T-helper 9 cell (primary cell): ENCODE measurements at places on chromosomes 2 and 18.
A peak's percentile ranks its signal among the peaks of the same experiment; 100 is the strongest.

DNA sequence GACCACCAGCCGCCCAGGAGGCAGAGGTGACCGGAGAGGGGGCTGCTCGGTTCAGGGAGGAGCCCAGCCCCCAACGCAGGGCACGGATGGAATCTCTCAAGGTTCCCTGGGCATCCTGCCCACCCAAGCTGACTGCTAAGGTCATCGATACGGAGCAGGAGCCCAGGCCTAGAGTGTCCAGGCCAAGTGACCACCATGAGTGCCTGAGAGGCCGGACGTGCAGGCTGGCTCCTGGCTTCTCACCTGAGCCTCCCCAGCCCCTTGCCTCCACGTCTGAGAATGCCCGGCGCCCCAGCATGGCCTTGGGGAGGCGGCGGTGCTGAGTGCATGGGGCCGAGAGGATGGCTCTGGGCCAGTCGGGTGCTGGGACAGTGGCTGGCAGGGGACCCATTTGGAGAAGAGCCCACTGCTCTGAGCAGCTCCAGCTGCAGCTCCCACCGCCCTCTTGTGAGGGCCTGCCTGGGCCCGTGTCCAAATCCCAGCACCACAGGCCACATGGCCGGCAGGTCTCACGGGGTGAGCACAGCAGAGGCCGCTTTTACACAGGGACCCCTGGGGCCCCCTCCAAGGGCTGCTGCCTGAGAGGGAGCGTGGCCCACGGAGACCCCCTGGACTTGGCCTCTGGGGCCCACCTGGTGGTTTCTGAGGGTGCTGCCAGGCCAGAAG, 102.8 kb upstream of the CTDP1 start:
- no peak for DNase-seq

DNA sequence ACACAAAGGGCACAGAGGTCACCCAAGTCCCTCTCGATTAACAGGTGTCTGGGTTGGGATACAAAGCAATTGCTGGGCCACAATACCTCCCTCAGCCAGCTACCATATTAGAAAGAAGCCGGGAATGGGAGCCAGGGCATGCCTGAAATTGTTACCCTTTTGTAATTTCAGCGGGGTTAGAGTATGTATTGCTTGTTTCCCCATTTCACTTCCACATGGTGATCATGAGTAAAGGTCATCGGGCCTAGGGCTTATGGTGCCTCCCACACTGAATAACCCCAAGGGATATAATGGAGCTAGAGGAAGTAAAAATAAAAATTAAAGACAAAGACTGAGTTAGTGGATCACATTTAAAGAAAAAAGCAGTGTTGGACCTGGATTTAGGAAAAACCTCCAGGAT, 437.2 kb upstream of the KLHL29 start:
- DNase-seq = no peak

- no peak for DNase-seq
Measured at GRCh38 chr2:106562268-106563186, 75.4 kb downstream of the CD8B2 start.

DNA sequence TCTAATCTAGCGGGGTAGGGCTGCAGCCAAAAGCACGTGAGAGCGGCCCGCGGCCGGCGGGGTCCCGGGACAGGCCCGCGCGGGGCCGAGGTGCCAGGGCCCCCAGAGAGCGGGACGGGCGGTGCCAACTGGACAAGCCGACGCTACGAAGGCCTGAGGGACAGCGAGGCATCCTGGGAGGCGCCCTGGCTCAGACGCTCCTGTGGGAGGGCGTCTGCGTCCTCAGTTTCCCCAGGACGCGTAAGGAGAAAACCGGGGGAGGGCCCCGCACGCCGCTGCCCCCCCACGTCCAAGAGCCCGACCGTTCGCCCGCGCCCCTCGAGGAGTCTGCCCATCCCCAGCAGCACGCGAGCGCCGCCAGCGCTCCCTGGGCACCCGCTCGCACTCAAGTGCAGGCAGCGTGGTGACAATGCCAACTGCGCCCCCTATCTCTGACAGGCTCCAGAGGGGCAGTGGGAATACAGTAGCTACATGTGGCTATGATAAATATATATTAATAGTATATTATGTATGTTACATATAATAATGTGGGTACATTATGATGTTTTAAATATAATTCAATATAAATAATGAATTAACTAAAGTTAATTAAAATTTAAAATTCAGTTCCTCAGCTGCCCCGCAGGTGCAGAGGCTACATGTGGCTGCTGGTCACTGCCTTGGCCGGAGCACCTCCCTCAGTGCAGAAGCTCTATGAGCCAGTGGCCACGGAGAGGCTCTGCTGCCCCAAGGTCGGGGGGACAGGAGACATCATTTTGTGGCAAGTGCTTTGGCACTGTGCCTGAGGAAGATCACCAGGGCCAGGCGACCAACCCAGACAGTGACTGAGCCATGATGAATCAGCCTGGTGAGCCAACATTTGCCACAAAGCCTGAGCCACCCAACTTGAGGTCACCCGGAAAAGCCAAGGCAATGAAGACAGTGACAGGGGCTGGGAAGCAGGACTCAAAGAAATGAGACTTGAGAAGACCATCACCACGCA, 5.5 kb upstream of the SFT2D3 start:
- DNase-seq = peak; percentile 19

DNA sequence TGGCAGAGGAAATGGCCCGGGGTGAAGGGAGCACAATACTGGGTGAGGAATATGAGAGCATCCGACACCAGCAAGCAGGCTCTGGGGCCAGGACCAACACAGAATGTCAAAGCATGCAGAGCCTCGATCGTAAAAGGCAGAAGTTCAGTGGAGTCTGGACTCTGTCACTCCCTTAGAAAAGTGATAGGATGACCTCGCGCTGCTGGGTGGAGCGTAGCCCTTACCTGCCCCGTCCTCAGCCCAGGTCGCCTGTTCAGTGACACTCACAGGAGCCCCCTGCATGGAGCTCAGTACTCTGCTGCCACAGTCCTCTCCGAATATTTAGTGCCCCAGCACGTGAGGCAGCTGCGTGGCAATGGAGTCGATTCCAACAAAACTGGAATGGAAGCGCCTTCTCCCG, 236.7 kb upstream of the MYT1L start:
- DNase-seq = no peak

DNA sequence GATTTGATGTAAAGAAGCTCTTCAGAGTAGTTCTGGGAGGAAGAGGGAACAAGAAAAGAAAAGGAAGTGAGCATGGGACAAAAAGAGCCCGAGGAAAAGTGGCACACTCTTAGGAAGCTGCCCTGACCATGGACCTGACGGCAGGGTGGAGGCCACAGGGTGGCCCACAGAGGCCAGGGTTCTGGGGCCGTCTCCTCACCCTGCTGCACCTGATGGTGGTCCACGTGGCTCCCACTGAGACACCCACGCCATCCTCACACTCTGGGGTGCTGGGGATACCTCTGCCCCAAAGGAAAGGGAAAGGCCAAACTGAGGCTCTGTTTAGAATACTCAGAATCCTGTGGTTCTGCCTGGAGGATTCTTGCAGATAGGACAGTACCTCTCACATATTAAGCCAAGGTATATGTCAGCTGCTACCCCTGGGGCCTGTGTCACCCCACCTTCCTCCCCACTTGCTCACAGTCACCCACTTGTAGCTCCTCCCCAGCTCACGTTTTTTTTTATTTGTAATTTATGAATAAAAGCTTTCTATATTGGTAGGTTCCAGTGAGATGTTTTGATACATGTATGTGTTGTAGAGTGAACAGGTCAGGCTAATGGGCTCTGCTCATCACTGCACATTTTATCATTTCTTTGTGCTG, 171.1 kb downstream of the LDLRAD4 start:
- DNase-seq = no peak

- DNase-seq = no peak
Measured at GRCh38 chr2:19244460-19245363, 113.7 kb downstream of the OSR1 start.

DNA sequence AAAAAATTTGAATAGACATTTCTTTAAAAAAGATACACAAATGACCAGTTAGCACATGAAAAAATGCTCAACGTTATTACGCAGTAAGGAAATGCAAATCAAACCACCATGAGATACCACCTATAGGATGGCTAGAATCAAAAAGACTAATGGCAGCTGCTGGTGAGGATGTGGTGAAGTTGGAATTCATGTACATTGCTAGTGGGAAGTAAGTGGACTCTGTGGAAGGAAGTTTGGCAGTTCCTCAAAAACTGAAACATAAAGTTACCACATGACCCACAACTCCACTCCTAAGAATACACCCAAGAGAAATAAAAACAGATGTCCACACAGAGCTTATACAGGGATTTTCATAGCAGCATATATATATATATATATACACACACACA, 51.2 kb downstream of the MBP start:
- DNase-seq = no peak

- DNase-seq = no peak
Measured at GRCh38 chr2:196809260-196809659, at the start of gene C2orf66. TSS of gene C2orf66 (minus strand) at chr2:196809355. CDS start at chr2:196809336, 19 bp downstream.

- DNase-seq = no peak
Measured at GRCh38 chr2:26179446-26179913, 6.6 kb downstream of the GAREM2 start.

- no peak for DNase-seq
Measured at GRCh38 chr18:40751186-40751585, 1203.8 kb upstream of the PIK3C3 start.

- DNase-seq = no peak
Measured at GRCh38 chr2:144615866-144616565, 96.1 kb upstream of the ZEB2 start.

DNA sequence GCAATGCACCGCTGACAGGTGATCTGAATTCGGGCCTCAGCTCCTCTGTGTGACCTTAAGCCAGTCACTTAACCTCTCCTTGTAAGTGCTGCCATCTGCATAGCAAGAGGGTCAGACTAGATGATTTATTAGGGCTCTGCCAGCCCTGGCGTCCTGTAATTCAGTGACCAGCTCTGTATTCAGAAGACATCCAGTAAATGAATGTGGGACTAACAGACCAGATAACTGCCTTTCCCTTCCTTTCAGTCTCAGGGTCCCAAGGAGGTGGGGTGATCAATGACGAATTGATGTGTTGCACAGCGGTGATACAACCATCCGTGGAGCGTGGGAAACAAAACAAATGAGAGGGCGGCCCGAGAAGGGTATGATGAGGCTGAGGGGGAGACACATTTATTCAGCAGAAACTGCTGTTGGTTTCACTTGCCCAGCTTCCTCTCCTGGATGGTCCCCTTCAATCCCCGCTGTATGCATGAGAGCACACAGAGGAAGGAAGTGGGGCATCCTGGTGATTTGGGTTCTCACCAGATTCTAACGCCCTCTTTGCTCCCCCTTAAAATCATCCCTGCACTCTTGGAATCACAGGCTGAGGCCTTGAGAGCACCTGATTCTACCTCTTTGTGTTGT, 92.8 kb downstream of the VIT start:
- no peak for DNase-seq

GRCh38 chr2:219387306-219388120, at the start of gene DNPEP:
TSS of gene DNPEP (minus strand) at chr2:219387912. CDS start at chr2:219387794, 118 bp downstream.
- peak; percentile 98 for DNase-seq

- no peak for DNase-seq
Measured at GRCh38 chr2:43026426-43027096, 199.8 kb downstream of the ZFP36L2 start.

DNA sequence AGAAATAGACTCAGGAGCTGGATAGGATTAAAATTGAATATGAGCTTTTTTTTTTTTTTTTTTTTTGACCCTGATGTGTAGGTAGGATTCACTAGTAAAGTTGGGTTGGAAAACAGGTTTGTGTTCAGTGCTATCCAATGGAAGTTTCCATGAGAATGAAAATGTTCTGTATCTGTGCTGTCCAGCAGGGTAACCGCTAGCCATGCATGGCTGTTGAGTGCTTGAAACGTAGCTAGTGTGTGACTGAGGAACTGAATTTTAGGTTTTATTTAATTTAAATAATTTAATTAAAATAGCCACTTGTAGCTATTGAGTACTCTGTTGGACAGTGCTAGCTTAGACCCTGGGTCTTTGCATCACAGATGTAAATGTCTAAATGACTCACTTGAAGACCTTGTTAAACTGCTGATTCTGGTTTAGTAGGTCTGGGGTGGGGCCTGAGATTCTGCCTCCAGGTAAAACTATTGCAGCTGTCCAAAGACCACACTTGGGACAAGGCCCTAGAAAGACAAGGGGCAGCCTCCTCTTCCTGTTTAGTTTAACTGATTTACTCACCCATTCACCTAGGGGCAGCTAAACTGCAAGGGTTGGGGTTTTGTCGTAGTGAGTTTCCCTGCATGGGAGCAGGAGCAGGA, 84.7 kb upstream of the STON1 start:
- DNase-seq = no peak

- DNase-seq = no peak
Measured at GRCh38 chr2:239697399-239698164, 296.8 kb upstream of the HDAC4 start.

GRCh38 chr2:33384599-33384961, 91.9 kb upstream of the RASGRP3 start:
- DNase-seq = no peak

GRCh38 chr2:176138923-176139660, 9.6 kb downstream of the HOXD8 start:
- no peak for DNase-seq

DNA sequence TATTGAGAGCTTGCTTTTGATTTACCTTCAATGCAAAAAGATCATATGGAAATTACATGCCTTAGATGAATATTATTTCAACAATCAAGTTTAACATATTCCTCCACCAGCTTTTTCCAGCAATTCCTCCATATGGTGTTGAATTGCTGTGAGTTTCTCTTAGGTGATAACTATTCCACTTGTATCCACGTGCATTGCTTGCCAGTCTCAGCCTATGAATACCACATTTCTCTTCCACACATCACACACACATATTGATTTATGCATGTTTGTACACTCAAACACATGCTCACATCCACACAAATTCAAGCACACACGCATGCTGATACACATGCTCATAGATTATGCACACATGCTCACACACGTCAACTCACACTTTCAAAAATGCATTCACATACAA, 770.0 kb upstream of the LINC00305 start:
- no peak for DNase-seq

GRCh38 chr2:46087492-46087891, 209.7 kb upstream of the EPAS1 start:
- DNase-seq = no peak

DNA sequence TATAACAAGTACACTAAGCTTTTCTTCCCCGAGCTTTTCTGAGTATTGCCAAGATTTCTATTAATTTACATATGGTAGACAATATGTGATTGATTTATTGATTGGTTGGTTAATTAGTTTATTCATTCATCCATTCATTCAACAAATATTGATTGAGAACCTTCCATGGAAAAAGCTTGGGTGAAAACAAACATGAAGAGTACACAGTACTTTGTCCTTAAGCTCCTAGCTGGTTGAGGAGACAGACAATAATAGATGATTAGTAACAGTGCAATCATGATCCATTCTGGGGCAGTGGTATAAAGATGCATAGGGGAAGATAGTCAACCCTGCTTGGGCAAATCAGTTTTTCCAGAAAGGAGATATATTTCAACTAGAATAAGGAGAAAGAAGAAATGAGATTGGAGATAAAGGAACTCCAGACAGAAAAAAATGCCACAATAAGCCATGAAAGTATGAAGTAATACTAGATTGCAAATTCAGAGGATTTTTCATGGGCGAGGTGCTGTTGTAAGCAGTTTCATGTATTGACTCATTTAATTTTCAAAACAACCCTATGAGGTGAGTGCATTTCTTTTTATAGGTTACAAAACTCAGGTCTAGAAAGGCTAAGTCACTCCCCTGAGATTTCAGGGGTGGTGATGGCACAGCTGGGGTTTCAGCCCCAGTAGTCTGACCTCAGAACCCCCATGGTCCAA, 129.5 kb downstream of the RND3 start:
- no peak for DNase-seq
